ENCODE measurements at places on chromosomes 16 and 17.

- DNase-seq, result no peak
These were observed 92.5 kb downstream of the NCOR1 start for GRCh38 chr17:16122697-16123434.

DNA sequence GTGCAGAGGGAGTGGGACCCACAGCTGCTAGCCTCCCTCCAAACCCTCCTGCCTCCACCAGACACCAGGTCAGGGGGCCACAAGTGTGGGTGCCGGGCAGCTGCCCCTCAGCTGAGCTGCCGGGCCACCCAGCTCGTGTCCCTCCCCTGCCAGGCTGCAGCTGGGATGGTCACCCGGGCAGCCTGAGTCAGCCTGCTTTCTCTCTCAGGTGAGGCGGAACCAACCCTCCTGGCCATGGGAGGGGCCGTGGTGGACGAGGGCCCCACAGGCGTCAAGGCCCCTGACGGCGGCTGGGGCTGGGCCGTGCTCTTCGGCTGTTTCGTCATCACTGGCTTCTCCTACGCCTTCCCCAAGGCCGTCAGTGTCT lies 6.9 kb downstream of the SLC16A3 start:
- no peak for DNase-seq

DNA sequence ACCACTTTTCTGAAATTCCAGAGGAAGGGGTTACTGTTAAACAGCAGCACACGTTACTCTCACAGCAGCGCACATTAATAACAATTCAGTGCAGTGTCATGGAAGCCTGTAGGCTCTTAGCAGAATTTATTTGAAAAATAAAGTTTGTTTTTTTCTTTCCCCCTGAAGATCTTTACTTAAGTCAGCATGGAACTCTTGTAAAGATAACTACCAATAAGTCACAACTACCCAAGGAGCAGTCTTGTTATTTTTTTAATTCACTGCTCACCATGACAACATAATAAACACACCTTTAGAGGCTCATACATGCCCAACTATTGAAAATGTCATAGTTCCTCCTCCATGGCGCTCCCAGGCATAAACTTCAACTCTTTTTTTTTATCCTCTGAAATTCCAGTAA lies 31.8 kb upstream of the PSMD7 start:
- no peak for DNase-seq

- DNase-seq, result no peak
These were observed 4.1 kb downstream of the ERAL1 start for GRCh38 chr17:28858801-28859355.

GRCh38 chr17:44464037-44464436 lies 39.2 kb downstream of the GPATCH8 start:
- peak; percentile 17 for DNase-seq

- no peak for DNase-seq
These were observed 29.3 kb downstream of the PRSS54 start for GRCh38 chr16:58265480-58266052.

GRCh38 chr16:68070249-68070730 lies 14.9 kb upstream of the NFATC3 start:
- no peak for DNase-seq

DNA sequence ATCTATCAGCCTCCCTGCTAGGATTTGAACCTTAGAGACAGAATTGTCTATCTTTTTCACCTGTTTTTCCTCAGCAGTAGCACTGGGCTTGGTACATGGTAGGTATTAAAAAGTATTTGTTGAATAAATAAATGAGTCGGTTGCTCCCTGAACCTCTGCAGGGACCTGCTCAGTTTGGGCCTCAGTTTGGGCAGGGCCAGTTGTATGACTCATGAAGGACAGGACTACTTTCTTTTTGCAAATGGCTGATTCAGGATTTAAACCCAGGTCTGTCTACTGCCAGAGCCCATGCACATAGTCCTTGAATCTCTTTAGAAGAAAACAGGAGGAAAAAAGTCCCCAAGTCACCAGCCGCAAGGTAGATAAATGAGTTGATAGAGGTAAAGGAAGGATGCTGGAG lies 3.1 kb downstream of the MMP2 start:
- no peak for DNase-seq

DNA sequence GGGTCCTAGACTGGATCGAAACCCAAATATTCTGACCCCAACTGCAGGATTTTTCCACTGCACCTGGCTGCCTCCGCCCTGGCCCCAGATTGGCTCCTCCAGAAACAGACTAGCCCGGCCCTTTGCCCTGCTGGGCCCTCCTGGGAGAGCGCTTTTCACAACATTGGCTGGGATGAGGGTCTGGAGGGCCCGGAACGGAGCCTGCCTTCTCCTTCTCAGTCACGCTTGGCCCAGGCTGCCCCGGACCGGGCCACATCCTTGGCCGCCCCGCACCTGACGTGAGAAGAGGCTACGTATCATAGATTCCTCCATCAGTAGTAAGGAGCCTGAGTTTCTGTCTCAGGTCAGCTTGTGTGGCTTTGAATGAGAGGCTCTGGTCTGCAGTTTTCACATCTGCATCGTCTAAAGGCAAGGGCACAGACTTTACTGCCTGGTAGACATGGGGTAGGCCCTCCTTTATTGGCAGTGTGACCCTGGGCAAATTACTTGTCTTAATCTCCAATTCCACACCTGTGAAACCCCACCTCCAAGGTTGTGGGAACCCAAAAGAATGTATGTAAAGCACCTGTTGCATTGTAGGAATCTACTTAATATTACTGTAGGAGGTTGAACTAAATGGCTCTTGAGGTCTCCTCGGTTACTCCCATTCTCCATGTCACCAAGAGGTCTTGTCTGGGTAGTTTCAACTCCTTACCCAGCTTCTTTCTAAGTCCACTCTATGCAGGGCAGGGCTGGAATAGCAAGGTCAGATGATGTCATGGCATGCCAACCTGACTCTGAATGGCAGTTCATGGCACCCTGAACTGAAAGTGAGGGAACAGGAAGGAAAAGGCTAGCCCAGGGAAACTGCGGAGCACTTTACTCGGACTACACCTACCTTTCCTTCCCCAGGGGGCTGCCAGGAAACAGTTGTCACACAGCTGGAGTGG lies 661 bp downstream of the LRRC3C start:
- no peak for DNase-seq

DNA sequence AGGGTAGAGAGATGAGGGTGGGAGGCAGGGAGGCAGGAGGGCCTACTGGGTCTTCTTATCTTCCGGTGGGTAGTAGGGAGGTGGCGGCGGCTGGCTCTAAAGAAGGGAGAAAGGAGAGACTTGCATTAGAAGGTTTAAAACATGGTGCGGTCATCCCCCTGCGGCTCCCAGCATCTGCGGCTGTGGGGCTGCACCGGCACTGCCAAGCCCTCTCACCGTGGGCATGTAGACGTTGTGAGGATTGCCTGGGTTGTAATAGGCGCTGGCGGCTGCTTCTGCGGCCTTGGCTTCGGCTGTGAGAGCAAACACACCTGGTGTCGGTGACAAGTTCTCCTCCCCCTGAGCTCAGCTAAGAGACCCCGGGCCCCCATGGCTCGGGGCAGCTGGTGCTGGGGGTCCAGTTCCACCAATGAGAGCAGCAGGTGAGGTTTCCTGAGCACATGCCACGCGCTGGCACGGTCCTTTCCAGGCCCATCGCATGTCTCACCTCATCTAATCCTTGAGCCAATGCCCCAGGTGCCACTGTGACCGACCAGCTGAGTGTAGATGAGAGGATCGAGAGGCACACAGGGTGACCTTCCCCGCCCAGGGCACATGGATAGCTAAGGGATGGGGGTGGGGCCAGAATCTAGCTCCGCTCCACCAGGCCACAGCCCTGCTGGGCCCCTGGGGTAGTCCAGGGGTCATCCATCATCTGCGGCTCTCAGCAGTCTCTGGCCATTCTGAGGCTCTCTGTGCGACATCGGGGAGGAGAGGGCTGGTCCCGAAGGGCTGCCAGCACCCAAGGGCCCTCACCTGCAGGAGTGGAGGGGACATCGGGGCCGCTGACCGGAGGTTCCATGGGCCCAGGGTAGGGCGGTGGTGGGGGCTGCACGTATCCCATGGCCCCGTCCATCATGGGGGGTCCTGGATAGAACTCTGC lies 2.7 kb upstream of the UNC13D start:
- no peak for DNase-seq

GRCh38 chr17:14840616-14841231 lies 424.4 kb downstream of the PMP22 start:
- DNase-seq, result no peak

DNA sequence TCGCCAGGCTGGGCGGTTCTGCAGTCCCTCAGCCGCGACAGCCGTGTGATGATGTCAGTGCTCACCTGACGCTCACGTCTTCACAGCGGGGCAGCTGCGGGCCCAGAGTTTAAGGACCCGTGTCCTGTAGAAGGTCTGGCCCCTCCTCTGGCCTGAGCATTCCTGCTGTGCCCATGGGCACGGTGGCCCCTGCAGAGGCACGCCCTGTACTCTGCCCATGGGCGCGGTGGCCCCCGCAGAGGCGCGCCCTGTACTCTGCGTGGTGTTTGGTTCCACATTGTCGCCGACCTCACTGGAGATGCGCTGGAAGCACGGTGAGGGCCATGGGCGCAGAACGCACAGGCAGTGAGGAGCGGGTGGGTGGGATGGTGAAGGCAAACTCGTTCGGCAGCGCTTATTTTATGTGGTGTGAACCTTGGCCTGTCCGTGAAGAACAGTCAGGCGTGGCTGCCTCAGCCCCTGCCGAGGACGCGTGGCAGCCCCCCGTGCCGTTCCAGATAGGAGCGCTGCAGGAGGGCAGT lies 122.0 kb downstream of the BANP start:
- DNase-seq, result no peak

- no peak for DNase-seq
These were observed 12.6 kb upstream of the OR1F1 start for GRCh38 chr16:3175157-3176093.

- DNase-seq, result no peak
These were observed 1.3 kb upstream of the RILP start for GRCh38 chr17:1650731-1651558.

GRCh38 chr17:67245073-67245693 lies at the start of gene HELZ:
HELZ (minus strand) TSS chr17:67245196; CDS start chr17:67218804, 26,392 bp downstream.
- DNase-seq, result peak; percentile 62

DNA sequence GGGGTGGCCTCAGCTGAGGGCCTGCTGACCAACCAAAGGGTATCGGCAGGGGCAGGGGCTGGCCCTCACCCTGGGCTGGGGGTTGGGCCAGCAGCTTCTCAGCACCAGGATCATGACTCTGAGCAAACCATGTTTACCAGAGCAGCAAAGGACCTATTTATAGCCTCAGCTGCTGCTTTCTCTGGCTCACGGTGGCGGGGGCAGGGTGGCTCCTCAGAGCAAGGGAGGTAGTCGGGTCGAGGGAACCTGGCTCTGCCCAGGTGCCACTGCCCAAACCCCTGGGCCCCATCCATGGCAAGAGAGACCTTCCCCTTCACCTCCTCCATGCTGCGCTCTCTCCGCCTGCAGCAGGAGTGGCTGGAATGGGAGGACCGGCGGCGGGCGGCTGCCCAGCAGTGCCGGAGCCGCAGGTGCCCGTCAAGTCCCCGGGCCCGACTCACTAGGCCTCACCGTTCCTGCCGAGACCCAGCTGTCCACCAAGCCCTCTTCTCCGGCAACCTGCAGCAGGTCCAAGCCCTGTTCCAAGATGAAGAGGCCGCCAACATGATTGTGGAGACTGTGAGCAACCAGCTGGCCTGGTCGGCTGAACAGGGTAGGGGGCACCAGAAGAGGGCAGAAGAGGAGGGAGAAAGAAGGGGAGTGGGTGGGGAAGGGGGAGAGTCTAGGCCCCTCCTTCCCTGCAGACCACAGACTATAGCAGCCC lies at the start of gene ASB16:
TSS of gene ASB16 (plus strand) at position 206 of the 703 bp plus-strand sequence. CDS start at position 292, 86 bp downstream.
- no peak for DNase-seq

DNA sequence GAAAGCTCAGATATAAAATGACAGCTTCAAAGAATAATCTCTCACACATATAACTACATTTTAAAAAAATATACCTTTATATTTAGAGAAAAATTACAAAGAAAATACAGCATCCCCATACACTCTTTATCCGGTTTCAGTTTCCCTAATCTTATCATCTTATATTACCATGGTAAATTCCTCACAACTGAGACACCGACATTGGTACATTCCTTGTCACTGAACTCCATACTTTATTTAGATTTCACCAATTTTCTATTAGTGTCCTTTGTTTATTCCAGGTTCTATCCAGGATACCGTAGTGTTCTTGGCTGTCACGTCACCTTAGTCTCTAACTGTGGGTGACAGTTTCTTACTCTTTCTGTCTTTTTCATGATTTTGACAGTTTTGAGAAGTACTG lies 22.0 kb upstream of the ABCA10 start:
- DNase-seq, result no peak

GRCh38 chr16:66906916-66907836 lies 11.5 kb downstream of the CDH16 start:
- DNase-seq, result no peak

DNA sequence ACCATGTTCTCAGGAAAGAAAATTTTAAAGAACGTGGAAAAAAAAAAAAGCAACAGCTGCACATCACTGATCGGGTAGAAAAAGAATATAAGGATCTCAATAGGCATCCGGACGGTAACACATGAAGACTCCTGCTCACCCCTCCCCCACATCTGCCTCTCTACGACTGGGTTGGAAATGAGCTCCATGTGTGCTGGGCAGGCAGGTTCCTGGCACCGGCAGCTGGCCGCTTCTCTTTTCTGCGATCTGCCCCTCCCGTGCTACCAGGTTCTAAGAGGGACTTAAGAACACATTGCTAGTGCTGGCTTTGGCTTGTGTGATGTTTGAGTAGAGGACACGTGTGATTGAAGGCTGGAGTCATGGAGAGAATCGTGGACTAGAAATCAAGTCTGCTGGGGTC lies 115.5 kb downstream of the AATF start:
- DNase-seq, result no peak
